ENCODE measurements at places on chromosomes 5 and 9.

GRCh38 chr9:127712867-127713266 is 2.6 kb downstream of the PTRH1 start:
- no peak for DNase-seq

DNA sequence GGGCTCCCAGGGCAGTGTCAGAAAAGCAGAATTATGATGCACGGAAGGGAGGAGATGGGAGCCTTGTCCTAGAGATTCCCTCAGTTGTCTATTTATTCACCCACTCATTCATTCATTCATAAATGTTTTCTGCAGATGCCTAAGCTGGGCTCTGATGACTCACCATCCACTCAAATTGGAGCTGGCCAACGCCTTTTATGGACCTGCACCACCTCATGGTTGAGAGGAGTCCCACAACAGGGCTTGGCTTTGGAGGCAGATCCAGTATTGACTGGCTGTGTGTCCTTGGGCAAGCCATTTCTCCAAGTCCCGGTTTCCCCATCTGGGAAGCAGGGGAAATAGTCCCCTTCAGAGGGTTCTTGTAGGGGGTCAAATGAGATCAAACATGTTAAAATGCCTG is 227.8 kb downstream of the MELK start:
- DNase-seq, result no peak

- no peak for DNase-seq
These were observed 86.6 kb upstream of the SAP30L start for GRCh38 chr5:154359221-154359573.

- no peak for DNase-seq
These were observed 238.0 kb upstream of the PTGER4 start for GRCh38 chr5:40441733-40442132.
